ENCODE measurements at places on chromosomes 5 and 9.

DNA sequence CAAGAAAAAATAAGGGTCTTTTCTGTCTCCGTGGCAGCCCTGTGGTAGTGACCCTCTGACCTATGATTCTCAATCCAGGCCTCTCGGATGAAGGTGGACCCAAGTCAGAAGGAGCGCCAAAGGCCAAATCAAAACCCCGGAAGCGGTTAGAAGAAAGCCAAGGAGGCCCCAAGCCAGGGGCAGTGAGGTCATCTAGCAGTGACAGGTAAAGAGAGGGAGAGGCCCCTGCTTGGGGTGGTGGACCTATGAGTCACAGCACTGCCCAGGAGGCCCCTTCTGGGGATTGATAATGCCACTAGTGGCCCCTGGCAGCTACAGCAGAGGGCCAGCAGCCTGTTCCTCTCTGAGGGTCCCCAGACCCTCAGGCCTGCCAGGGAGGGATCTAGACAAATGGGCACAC lies 6.4 kb upstream of the SLC2A8 start:
- DNase-seq: no peak

DNA sequence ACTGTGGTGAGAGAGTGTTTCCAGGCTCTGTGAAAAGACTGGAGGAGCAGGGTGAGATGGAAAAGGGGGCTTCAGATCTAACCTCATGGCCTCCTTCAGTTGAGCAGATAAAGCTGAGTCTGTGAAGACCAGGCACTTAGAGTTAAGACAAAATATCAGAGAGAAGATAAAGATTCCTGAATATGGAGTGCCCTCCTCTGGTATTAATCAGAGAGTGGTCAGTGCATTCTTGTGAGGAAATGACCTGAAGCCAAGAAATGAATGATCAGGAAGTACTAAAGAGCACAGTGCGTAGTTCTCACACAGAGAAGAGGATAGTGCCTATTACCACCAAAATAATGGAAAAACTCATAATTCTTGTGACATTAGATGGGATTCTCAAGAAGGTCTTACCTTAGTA lies 1417.0 kb upstream of the ACO1 start:
- DNase-seq: no peak

DNA sequence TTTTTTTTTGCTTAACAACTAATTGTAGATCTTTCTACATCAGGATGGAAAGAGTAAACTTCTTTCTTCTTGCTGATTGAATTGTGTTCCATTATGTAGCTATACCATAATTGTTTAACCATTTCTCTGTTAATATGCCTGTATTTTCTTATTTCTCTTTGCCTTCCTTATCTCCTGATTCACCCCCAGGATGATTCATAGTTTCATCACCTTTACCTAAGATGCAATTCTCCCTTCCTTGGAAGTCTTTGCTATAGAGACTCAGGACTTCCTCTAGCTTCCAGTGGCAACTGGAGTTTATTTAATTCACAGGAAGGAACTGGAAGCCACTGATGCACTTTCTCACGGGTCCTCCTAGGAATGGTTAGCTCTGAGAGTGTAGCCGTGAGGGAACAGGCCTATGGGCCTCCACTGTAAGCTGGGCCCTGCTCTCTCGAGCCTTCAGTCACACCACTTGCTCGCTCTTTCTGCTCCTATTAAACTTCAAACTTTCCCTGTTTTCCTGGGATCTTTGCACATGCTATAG lies 83.1 kb downstream of the FGF1 start:
- DNase-seq: no peak

GRCh38 chr9:2132484-2133082 lies 117.4 kb downstream of the SMARCA2 start:
- peak; percentile 50 for DNase-seq

DNA sequence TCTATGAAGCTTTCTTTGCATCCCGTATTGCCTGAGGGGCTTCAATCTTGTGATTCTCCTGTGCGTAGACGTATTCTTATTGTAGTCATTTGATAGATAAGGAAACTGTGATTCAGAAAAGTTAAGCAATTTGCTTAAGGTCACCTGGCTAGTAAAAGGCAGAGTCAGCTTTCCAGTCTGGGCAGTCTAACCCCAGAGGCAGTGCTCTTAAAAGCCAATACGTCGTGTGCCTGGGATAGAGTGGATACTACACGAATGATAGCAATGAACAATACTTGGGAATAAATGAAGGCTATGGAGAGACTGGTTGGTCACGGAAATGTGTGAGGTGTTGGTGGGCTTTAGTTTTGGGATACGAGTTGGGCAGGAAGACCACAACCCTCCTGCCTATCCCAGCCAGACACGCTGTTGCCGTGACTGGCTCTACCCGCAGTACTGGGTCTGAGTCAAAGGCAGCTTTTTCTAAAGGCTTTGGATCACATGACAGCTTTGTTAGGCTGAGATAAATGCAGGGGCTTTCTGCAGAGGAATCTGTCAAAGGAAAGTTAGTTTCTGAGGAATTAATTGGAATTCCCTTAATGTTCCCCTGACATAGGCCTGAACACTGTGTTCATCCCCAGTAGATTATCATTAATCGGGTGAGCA lies 302.6 kb downstream of the KIF4B start:
- DNase-seq: no peak

DNA sequence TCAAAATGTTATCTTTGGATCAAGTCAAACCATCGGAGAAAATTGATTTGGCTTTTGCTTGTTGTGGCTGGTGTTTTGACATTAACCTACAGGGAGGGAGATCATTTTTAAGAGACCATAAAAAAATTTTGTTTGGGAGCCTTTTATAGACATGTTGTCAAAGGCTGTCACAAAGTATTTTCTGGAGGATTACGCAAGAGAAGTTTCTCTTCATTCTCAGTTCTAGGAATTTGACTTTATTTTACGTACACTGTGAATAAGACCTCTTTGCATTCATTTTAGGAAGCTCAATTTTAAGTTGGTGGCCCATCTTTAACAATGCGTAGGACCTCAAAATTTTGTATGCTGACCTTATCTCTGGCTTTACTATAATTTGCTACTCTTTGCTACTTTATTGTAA lies 50.2 kb upstream of the SLC44A1 start:
- DNase-seq: no peak

- no peak for DNase-seq
Observed at GRCh38 chr9:96423985-96424336, 5.8 kb upstream of the ZNF367 start.

GRCh38 chr9:35110327-35110761 lies 5.3 kb downstream of the ATOSB start:
- peak; percentile 52 for DNase-seq

- no peak for DNase-seq
Observed at GRCh38 chr5:8576178-8576577, 707.2 kb downstream of the MTRR start.

GRCh38 chr5:180824630-180825476 lies 22.2 kb upstream of the MGAT1 start:
- DNase-seq: no peak

- no peak for DNase-seq
Observed at GRCh38 chr9:103615994-103616393, 478.1 kb upstream of the SMC2 start.

DNA sequence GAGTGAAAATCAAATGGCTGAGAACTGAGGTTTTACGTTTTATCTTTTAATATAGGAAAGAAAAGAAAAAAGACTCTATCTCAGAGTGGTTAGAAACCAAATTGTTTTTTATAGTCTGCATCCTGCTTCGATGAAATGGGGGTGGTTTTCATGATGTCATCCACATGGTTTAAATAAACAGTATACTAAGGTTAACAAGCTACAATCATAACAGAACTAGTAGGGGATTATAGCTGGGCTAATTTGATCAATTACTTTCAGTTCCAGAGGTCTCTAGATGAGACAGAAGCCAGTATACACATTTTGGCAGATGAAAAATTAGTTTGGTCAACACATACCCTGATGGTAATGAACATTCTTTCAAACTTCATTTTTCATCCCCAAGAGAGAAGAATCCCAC lies 106.3 kb upstream of the SNX2 start:
- DNase-seq: no peak

DNA sequence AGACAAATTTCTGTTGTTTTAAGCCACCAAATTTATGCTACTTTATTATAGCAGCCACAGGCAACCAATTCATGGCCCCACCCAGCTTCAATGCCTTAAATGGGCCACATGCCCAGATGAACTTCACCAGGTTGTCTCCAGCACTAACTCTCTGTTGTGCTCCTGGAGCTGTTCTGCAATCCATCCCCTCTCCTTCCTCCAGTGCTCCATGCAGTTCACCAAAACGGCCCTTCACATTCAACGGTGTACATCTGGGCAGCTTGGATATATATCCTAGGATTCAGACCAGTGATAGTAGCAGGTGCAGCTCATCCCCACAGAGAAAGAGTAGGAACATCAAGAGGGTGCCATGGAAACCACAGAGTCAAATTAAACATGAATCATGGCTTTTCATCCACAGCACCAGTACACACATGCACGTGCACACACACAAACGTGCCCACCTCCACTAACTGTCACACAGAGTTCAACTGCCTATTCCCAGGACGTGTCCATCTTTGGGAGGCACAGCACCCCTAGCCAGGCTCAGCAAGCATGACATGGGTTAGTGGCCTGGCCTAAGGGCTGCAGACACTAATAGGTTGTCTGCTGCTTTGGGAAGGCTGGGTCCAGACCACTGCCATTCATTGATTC lies 134.5 kb downstream of the MED10 start:
- no peak for DNase-seq

- no peak for DNase-seq
Observed at GRCh38 chr5:180353980-180354452, 880 bp upstream of the GFPT2 start.
